ENCODE measurements at places on chromosomes 13 and 19.

- no peak for DNase-seq
Observed at GRCh38 chr13:74068471-74068870, 65.7 kb downstream of the KLF12 start.

GRCh38 chr13:110371550-110372465, 64.7 kb downstream of the COL4A2 start:
- no peak for DNase-seq

DNA sequence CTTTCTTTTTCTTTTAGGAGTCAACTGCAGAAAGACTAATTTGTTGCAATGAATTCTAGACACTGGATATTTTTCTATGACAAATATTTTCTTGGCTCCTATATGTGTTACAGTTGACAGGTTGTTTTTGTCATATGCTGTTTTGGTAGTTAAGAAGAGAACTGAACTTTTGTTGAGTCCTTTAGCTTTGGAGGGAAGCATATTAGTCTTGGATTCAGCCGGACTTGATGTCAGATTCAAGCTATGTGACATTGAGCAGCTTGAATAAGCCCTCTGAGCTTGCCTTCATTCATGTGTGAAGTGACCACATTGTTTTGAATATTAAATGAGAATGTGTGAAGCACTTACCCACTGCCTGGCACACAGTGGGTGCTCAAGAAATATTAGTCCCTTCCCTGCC, 181.9 kb upstream of the RNF113B start:
- no peak for DNase-seq

DNA sequence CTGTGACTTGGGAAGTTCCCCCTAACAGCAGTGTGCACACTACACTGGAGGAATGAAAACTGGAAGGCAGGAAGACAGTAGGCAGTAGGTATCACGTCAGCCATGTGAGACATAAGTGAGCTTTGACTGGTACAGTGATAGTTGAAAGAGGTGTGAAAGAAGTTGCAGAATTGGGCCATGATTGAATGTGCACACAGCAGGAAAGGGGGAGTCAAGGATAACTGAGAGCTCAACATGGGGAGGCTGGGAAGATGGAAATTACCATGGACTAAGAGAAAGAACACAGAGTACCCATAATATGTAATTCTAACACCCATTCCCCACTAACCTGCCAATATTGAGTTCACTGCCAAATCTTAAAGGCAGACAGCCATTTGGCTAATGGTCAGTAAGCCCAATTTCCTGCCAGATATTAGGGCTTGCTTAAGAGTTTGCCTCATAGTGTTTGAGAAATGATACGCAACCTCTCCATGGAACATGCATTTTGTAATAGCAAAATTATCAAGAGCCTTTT, 321.7 kb downstream of the DCT start:
- DNase-seq: no peak

GRCh38 chr13:49690133-49690994, 922 bp downstream of the EBPL start:
- DNase-seq: no peak

DNA sequence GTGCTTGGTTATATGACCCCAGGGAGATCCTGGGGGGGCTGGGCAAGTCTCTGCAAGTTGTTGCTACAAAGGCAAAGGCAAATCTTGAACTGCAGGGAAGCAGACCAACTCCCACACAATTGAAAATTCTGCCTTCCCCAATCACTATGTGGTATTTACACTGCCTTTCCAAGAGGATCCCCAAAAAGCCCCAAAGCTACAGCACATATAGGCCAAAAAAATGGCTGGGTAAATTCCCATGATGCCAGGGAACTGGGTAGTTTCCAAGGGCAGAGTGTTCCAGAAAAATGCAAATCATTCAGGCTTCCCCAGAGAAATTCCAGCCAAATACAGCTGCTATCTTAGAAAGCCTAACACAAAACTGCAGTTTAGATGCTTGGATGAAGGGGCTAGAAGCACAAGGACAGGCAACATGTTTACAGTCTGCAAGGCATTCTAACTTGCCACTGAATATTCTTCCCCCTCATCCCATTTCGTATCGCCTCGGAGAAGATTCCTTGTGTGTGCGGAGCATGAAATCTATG, 6.2 kb downstream of the FOXO1 start:
- no peak for DNase-seq

DNA sequence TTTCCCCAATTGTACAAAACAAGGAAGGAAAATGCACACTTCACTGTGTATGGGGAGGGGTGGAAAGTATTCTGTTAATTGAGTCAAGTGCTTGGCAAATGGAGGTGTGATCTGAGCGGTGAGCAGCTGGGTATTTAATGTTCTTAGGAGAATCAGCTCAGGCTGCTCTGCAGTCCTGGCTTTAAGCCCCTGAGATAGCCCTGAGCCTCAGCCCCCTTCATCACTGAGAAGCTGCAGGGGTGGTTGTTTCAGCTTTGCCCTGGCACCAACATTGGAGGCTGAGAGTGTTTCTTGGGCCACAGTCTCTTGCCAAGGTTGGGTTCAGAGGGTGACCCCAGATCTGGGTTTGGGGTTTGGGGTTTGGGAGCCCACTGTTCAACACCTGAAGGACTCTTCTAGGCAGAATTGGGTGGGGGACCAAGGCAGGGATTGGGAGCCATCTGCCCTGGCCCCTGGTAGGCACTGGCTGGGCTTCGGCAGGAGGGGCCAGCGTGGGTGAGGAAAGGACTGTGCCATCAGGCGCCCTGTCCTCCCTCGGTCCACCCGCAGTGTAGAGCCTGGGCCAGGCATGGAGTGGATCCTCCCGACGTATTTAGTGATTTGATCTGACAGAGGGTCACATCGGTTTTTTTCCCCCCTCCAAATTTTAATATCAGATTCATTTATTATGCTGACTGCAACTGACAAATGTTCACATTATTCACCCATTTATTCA, 66.7 kb upstream of the ZNF536 start:
- no peak for DNase-seq

DNA sequence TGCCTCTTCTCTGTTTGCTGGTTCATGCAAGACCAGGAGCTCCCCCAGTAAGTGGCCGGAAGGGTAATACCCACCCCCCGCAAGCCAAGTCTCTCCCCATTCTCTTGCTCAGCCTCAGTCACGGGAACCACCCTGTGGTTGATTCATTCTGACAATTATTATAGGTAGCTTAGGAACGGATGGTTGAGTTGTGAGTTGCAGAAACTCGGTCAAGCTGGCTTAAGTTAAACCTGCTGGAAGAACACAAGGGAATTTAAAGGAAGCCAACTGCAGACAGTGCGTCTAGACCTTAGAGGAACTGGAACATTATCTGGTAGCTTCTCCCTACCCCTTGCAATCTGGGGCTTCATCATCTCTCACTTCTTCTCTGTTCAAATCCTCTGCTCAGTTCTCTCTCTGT, 8.9 kb downstream of the FPR1 start:
- DNase-seq: no peak

DNA sequence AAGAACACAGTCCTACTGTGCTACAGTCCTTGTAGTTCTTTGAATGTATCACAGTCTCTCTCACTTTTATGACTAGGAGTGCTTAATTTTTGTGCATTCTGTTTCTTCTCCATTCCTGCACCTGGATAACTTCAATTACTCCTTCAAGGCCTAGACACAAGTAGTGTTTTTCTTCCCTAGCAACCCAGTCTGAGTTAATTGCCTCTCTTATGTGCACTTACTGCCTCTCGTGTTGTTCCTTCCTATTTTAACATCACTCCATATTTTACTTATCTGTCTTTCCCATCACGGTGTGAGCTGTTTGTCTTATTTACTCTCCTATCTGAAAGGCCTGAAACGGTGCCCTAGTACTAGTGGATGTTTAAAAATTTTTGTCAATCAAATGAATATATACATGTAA, 101.5 kb downstream of the HS6ST3 start:
- DNase-seq: no peak

DNA sequence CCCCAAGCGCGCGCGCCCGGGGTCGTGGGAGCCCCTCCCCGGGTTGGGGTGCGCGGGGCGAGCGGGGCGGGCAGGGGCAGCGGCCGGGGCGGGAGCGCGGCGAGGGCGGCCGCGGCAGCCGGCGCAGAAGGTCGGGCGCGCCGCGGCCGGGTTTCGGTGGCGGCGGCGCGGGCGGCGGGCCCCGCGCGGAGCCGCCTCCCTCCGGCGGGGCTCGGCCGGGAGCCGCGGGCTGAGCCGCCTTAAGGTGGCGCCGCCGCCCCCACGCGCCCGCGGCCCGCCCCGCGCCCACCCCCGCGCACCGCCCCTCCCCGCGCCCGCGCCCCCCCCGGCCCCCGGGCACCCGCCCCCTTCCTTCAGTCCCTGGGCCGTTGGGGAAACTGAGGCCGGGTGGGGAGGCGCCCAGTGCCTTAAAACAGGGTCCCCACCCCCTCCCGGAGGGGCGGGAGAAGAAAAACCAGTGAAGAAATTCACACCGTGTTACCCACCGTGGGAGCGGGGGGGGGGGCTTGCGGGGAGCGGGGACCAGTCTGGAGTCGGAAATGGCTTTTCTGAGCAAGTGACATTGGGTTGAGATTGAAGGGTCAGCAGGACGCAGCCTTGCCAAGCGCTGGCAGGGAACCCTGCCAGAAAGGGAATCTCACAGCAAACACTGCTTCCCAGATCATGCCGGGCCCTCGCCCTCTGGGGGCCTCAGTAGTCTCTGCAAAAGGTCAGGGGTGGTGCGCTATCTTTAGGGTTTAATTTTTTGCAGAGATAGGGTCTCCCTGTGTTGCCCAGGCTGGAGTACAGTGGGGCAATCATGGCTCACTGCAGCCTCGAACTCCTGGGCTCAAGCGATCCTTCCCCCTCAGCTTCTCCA, at the start of gene TLE2:
TSS of gene TLE2 (minus strand) at position 216 of the 859 bp plus-strand sequence. CDS start 376 bp downstream, outside the sequence.
- no peak for DNase-seq

- DNase-seq: no peak
Observed at GRCh38 chr13:111968336-111969010, 98.5 kb upstream of the SOX1 start.

- DNase-seq: no peak
Observed at GRCh38 chr13:24267801-24268200, 41.6 kb upstream of the C1QTNF9 start.

- DNase-seq: no peak
Observed at GRCh38 chr13:99688776-99689175, 187.5 kb downstream of the TM9SF2 start.

GRCh38 chr19:39197808-39198207, 1.0 kb downstream of the NCCRP1 start:
- no peak for DNase-seq

DNA sequence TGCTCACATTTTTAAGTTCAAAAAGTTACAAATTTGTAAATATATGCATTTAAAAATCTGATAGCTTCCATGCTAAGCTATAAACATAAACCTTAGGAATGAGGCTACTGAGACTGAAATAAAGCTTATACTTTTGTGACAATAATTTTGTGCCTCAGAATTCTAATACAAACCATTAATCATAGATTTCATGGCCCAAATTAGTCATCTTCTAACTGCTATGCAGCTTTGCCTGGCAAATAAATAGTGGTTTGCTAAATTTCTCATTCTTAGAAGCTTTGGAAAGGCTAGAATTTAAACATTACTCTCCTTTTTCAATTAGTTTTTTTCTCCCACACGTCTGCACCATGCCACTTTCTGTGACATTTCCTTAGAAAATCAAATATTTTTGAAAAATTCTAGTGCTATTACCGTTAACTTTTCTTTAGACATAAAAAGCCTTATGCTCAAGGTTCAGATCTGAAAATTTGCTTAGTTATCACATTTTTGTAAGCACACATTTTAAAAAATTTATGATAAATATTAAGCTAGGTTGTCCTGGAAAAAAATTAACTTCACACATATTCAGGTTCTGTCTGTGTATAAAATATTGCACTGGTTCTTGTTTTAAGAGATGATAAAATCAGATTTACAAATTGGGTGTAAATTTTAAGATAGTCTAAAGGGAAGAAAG, 46.9 kb downstream of the FNDC3A start:
- DNase-seq: no peak

DNA sequence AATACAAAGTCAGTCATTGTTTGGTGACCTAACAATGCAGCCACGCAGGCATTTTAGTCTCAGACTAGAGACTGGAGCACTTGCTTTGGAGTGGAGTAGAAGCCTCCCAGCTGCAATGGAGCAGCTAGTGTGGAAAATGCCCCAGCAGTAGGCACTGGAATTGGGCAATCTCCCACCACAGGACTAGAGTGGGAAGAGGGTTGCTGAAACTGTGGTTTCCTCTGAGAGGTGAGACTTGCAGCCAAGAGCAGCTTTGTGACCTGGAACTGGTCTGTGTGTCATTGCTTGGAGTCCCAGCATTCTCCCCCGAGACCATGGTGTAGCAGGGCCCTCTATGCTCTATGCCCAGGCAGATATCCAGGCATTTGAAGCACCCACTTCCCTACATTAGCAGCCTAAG, 556.3 kb downstream of the UQCRFS1 start:
- DNase-seq: no peak

GRCh38 chr19:49591731-49592485, 926 bp downstream of the PRR12 start:
- DNase-seq: peak; percentile 18

- no peak for DNase-seq
Observed at GRCh38 chr13:104310861-104311260, 1244.6 kb upstream of the SLC10A2 start.

DNA sequence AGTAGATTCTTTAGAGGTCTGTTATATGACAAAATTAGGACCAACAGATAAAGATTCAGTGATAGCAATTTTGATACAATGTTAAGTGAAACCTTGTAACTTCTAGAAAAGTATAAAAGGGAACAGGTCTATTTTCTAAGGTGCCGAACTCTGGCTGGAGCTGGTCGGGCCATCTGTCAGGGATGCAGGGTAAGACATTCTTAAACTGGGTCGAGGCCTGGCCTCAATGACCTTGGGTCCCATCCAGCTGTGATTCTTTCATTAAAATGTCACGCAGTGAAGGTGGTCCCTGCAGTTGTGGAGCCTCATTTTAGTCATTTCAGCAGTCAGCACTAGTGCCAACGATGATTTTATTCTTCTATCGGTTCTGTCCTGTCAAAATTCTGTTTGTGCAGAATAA, 271.9 kb upstream of the SPRY2 start:
- no peak for DNase-seq

GRCh38 chr13:78319101-78319627, 284.2 kb downstream of the POU4F1 start:
- DNase-seq: no peak

GRCh38 chr19:3403489-3404323, 37.3 kb downstream of the NFIC start:
- DNase-seq: no peak

- no peak for DNase-seq
Observed at GRCh38 chr13:93680329-93680728, 453.7 kb downstream of the GPC6 start.

- no peak for DNase-seq
Observed at GRCh38 chr13:51976423-51976822, 34.8 kb downstream of the ATP7B start.

- DNase-seq: no peak
Observed at GRCh38 chr19:11704626-11705025, 34.1 kb downstream of the ZNF823 start.

- no peak for DNase-seq
Observed at GRCh38 chr13:108657519-108657918, 28.1 kb downstream of the MYO16 start.

DNA sequence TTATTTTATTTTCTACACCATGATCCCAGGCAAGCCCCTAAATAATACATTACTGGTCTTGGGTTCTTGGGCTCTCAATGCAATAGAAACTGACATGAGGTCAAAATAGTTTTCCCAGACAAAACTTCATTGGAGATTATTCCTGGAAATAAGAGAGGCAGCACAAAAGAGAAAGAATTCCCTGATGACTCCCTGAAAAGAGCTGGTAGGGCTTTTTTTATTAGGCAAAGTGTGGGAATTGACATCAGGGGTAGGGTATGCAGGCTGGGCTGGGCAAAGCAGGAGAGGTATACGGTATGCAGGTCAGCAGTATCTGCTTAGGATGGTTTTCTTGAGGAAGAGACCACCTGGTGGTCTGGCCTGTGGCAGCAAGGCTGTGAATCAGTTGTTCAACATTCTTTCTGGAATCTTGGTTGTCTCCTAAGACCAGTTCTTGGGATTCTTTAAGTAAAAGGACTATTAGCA, 9.3 kb upstream of the IGFL3 start:
- no peak for DNase-seq
